Naive thymus-derived CD8-positive, alpha-beta T cell (primary cell): ENCODE measurements at places on chromosomes 1 and 21. TPM values are rescaled to one million over a fixed set of nuclear protein-coding genes. Genes with fewer than 3 reads are reported as not detected.
A peak's percentile ranks its signal among the peaks of the same experiment; 100 is the strongest.

DNA sequence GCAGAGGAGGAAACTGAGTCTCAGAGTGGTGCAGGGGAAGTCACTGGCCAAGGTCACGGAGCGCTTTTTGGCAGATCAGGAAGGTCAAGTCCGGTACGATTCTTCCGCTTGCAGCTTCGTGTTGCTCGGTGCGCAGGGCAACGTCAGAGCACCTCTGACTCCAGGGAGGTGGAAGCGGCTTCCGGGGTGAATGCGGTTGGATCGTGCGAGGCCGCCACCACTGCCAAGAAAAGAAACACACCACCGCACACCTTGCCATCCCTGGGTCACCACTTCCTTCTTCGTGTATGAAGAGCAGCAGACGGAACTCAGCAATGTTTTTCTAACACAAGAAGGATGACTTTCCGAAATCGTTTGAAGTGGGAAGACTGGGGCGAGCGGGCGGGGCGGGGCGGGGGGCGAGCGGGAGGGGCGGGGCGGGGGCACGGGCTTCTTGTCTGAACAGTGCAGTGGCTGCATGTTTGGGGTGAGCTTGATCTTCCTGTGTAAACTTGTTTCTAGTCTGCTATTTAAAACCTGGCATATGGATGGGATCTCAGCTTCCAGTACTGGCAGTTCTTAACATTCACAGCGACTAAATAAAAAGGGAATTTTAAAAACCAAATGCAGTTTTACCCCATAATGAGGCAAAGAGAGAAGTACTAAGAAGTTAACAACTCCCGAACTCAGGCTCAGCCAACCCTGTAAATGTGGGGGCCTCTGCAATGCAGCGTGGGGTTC is 300.0 kb downstream of the RRAGC start:
- peak; percentile 73 for DNase-seq

- DNase-seq: no peak
Measured at GRCh38 chr21:19950347-19950746, 1047.9 kb upstream of the NCAM2 start.

KRTAP19-1 gene
- total RNA-seq: not detected

DMBX1 gene
- not detected for total RNA-seq
